ENCODE measurements at places on chromosomes 5 and 9.

- no peak for DNase-seq
- no peaks in the 10 kb centered on the region for H3K27me3 ChIP-seq
- H3K4me1 ChIP-seq, result no peaks in the 10 kb centered on the region
Observed at GRCh38 chr5:10233505-10233904, 16.2 kb downstream of the ATPSCKMT start.

GRCh38 chr5:65171645-65172044 lies 310.1 kb downstream of the ADAMTS6 start:
- H3K4me1 ChIP-seq, result no peaks in the 10 kb centered on the region
- DNase-seq, result no peak
- H3K27me3 ChIP-seq, result no peaks in the 10 kb centered on the region

DNA sequence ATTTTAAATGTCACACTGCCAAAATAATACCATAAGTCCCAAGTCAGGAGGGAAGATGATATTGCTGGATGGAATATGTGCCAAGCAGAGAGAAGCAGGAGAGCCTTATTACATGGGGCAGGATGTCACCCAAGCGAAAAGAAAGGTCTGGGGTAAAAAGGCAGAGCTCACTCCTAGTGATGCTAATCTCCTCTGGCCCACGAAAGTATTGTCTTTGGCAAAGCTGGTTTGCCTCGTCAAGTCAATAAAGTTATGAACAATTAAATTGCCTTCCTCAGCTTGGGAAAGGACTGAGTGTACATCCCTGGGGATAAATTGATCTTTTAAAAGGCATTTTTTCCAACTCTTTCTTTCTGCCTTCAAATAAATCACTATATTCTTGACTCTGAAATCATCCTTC lies 220.6 kb downstream of the DMAC1 start:
- H3K27me3 ChIP-seq, result no peaks in the 10 kb centered on the region
- H3K4me1 ChIP-seq, result no peaks in the 10 kb centered on the region
- H3K27ac ChIP-seq, result no peak overlapping the region

DNA sequence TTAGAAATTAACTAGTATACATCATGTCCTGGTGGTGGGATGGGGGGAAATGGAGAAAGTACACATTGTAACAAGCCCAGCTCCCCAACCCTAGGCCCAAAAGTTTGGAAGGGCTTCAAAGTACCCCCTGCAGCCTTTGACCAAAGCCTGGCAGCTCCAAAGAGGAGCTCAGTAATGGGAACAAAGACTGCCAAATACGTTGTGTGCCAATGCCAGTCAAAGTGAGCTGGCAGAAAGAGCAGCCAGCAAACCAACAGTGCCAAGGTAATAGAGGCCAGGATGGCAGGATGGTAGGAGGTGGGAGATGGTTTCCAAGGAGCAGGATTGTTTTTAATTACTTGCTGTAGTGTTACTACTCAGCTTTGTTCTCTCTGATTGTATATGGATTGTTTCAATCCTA lies 248.3 kb downstream of the COX7C start:
- no peaks in the 10 kb centered on the region for H3K36me3 ChIP-seq
- H3K4me1 ChIP-seq, result no peaks in the 10 kb centered on the region
- no peak overlapping the region for H3K27ac ChIP-seq
- no peaks in the 10 kb centered on the region for H3K27me3 ChIP-seq
- DNase-seq, result no peak
- H3K4me3 ChIP-seq, result no peak overlapping the region

- no peak overlapping the region for H3K4me3 ChIP-seq
- H3K27me3 ChIP-seq, result no peaks in the 10 kb centered on the region
- no peak for DNase-seq
- H3K4me1 ChIP-seq, result no peaks in the 10 kb centered on the region
- H3K27ac ChIP-seq, result no peak overlapping the region
- no peaks in the 10 kb centered on the region for H3K36me3 ChIP-seq
Observed at GRCh38 chr5:60668686-60669304, 31.2 kb downstream of the DEPDC1B start.

- H3K27ac ChIP-seq, result no peak overlapping the region
- no peak for DNase-seq
- peaks cover 53% of the 10 kb centered on the region for H3K36me3 ChIP-seq
- H3K4me1 ChIP-seq, result peaks cover 19% of the 10 kb centered on the region
Observed at GRCh38 chr9:127892831-127893230, 6.6 kb downstream of the ST6GALNAC6 start.

DNA sequence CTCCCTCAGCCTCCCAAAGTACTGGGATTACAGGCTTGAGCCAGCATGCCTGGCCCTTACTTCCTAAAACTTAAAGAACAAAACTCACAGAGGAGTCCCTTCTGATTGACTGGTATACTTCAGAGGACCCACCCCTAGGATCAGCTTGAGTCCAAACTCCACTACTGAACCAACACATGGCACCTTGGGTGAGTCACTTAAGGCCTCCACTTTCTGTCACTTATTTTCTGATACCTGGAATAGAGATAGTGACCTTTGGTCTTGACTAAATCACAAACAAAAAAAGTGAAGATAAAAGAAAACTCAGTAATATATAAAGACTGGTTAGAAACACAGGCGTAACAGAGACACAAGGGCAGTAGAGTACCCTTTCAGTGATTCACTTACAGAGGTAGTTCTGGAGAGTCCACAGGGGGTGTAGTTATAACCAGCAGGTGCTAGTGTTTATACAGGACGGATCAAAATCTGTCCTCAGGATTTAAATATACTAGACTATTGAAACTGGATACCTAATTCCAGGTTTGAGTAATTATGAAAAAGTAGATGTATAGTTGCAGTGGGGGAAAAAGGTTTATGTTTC lies 274.3 kb upstream of the ANKRD55 start:
- H3K4me1 ChIP-seq, result no peaks in the 10 kb centered on the region
- no peaks in the 10 kb centered on the region for H3K27me3 ChIP-seq
- no peak overlapping the region for H3K27ac ChIP-seq
- DNase-seq, result no peak

- H3K27ac ChIP-seq, result no peak overlapping the region
- no peak for DNase-seq
- no peaks in the 10 kb centered on the region for H3K27me3 ChIP-seq
Observed at GRCh38 chr5:146130440-146131045, 25.2 kb upstream of the PLAC8L1 start.

DNA sequence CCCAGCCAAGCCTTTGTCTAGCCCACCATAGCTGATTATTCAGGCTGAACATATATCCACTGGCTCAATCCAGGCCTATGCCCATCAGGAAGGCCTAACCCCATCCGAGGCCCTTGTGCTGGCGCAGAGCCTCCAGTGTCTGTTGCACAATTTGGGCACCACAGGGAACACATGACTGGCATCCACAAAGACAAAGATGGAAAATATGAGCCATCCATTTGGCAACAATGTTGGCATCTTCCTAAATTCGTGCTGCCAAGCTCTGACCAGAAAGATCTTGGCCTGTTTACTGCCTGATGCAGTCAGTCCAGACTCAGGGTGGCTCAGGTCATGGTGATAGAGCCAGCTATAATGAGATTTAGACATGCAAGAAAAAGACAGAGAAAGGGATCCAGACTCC lies 233.8 kb downstream of the PIK3R1 start:
- no peaks in the 10 kb centered on the region for H3K27me3 ChIP-seq
- H3K4me1 ChIP-seq, result no peaks in the 10 kb centered on the region
- H3K36me3 ChIP-seq, result no peaks in the 10 kb centered on the region

DNA sequence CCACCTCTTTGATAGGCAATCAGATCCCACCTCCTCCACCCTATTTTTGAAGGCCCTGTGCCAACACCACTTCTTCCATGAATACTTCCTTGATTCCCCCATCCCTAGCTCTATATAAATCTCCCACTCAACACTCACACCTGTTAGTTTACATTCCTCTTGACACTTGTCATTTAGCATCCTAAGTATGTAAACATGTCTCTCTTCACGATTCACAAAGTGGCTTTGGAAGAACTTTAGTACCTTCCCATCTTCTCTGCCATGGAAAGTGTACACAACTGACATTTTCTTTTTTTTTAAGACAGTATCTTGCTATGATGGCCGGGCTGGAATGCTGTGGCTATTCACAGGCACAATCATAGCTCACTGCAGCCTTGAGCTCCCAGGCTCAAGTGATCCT lies 1.5 kb upstream of the FXN start:
- DNase-seq, result no peak
- H3K4me3 ChIP-seq, result no peak overlapping the region
- no peaks in the 10 kb centered on the region for H3K27me3 ChIP-seq
- H3K36me3 ChIP-seq, result no peaks in the 10 kb centered on the region
